ENCODE measurements at places on chromosomes 1 and 21.

- DNase-seq = no peak
Measured at GRCh38 chr1:172324761-172325160, 95.7 kb upstream of the C1orf105 start.

- DNase-seq = no peak
Measured at GRCh38 chr1:96865731-96866685, 144.4 kb downstream of the PTBP2 start.

DNA sequence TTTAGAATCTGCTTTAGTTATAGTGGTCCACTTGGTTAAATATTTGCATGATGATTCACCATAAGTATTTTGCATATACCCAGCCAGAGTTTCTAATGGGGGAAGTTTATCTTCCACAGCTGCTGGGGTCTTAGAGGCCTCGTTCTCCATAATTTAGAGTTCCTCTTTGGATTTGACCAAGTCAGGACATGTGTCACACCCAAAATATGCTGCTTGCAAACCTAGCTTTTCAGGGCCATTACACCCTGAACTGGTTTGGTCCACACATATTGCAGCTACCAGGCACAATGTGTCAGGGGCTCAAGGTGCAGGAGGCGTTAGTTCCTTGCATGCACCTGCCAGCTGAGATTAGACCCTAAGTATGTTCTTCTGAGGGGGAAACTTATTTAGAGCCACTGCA lies 17.1 kb upstream of the FMO4 start:
- no peak for DNase-seq

GRCh38 chr21:43809346-43809799 lies 20.0 kb downstream of the RRP1 start:
- DNase-seq = no peak

DNA sequence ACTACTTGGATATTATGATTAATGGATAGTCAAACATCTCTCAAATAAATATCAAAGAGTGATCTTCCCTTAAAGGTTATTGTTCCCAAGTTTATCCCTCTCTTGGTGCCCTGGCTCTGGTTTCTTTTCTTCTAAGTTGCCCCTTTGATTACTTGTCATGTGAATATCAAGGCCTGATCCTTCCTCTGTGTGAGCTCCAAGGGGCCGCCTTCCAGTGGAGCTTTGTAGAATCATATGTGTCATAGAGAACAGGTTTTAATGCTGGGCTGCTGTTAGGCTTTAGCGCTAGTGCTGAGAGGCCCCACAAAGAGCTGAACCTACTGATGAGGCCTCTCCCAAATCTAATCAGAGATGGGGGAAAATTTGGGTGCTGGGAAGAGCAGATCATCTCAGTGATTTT lies 25.5 kb downstream of the UCK2 start:
- DNase-seq = no peak

DNA sequence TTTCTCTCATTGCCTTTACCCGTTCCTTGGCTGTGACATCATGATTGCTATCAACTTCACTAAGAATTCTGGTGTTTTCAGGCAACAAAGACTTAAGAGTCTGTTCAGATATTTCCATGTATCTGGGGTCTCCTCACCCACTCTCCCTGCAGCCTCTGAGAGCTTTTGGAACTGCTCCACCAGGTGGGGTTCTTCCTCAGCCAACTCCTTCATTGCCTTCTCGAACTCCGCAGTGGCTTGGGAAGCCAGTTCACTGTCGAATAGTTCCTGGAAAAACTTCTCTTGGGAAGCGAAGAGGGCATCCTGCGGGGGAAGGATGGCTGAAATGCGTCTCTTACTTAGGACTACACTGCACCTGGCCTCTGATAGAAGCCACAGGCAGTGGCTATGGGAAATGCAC lies 2.1 kb downstream of the PEX19 start:
- no peak for DNase-seq

- no peak for DNase-seq
Measured at GRCh38 chr21:30491963-30492428, at the start of gene KRTAP19-3. Gene KRTAP19-3, minus strand, starts transcription at chr21:30492013. Its CDS starts 56 bp downstream, at chr21:30491957.

DNA sequence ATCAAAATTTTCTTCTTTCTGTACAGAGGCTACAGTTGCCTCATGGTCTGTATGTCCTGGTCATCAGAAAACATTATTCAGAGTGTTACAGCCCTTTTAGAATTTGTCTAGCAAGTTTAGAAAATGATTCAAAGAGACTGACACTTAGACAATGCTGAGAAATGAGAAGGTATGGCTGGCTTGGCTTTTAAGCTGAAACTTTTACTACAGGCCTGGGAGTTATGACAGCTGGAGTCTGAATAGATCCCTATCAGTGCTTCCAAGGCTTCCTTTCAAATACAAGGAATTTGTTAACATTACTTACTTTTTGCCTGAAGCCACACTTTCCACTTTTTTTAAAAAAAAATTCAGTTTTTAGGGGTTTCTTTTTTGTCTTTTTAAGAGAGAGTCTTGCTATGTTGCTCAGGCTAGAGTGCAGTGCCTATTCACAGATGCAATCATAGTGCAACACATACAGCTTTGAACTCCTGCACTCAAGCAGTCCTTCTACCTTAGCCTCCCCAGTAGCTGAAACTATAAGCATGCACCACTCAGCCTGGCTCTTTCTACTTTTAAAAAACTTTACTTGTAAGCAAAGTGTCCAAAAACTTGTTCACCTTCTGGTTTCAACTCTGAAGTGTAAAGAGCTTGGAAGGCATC lies 10.5 kb upstream of the COP1 start:
- no peak for DNase-seq

DNA sequence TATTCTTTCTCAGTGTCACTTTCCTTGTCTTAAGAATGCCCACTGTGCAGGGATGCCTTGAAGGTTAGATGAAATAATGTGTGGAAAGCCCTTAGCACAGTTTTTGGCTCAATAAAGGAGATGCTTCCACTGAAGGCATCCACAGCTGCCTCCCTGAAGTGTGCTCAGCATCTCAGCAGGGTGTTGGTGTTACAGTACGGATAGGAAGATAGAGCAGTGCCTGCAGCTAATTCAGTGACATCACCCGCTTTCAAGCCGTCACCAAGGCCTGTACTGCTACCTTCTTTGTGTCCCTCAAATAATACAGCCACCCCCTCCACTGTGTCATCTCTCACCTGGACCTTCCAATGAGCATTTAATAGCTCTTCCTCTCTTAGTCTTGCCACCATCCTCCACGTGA lies 59.0 kb downstream of the NDUFS5 start:
- DNase-seq = no peak

- DNase-seq = no peak
Measured at GRCh38 chr1:62778208-62778607, 5.7 kb upstream of the ATG4C start.

DNA sequence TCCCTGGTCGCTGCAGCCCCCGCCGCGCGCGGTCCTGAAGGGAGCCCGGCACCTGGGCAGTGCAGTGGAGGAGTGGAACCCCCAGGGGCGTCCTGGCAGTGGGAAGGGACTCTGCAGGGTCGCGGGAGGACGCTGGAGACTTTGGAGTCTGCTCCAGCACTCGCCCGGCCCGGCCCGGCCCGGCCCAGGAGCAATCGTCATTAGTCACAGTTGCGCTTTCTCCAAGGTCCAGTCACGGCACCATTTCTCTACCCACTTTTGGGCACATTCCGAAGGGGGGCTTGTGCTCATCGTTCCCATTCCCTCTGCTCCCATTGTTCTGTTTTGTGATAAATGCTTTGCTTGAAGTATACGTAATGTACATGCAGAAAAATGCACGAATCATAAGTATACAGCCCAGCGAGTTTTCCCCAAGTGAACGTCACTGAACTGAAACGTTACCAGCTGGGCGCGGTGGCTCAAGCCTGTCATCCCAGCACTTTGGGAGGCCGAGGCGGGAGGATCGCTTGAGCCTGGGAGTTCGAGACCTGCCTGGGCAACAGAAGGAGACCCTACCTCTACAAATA lies 999 bp downstream of the THAP3 start:
- DNase-seq = no peak

DNA sequence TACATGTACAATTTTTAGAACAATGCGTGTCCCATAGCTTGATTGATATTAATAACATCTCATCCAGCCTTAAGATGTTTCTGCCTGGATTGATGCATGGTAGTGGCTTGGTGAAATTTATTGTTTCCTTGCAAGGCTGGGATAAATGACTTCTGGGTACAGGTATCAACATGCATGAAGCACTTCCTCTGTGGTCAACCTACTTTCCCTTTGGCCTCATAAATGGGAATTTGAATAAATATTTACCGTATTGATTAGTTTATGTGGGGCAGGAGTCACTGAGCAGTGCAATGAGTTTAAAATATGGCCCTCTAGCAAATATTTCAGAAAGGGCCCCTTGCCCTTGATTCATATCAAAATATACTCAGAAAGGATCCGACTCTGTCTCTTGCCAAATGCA lies 83.9 kb upstream of the KCNE2 start:
- DNase-seq = no peak

GRCh38 chr1:222697203-222697602 lies 15.1 kb downstream of the AIDA start:
- no peak for DNase-seq

- no peak for DNase-seq
Measured at GRCh38 chr1:25137521-25138395, 94.5 kb downstream of the SYF2 start.

GRCh38 chr1:27005648-27006496 lies 6.8 kb downstream of the TENT5B start:
- no peak for DNase-seq

- DNase-seq = no peak
Measured at GRCh38 chr1:211783266-211783665, 47.3 kb downstream of the LPGAT1 start.

GRCh38 chr1:14392161-14392858 lies 206.2 kb upstream of the KAZN start:
- DNase-seq = no peak

DNA sequence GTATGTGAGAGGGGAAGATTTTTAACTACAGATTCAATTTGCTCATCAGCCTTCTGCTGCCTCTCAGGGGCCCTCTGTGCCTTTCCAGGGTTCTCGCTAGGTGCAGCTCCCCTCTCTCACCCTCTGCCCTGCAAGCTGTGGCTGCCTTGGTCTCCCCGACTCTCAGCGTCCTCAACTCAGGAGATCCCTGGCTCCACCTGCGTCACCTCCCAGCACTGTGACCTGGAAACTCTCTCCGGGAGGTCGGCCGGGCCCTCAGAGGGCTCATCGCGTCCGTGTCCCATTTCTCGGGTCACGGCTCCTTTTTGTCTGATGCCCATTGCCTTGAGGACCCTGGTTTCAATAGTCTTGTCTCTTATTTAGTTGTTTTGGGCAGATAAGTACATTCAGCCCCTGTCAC lies 63.5 kb upstream of the ADARB1 start:
- no peak for DNase-seq

DNA sequence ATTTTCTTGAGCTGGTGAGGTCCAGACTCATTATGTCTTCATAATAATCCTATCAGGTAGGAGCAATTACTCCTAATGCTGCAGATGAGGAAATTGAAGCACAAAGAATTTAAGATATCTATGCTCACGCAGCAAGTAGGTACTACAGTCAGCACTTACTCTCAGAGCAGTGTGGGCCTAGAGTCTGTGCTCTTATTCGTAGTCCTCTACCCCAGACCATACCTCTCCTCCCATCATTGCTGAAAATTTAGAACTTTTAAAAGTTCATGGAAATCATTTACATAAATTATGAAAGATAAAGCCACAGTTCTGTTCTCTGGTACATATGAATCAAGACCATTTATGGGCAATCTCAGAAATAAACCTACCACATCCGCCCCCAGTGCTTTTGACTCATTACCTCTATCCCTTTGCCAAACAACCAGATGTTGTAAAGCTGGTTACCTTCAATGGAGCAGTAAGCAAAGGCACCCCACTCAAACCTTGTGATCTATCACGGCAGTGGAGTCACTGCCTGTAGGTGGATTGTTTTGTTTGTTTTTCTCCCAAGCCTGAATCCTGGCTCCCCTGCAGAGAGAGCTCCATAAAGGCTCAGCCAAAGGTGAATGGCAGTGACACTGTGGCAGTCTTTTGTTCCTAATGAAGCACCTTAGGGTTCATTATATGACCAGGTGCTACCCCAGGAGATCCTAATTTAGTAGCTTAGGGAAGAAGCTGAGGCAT lies 20.9 kb upstream of the MAN1A2 start:
- DNase-seq = no peak

DNA sequence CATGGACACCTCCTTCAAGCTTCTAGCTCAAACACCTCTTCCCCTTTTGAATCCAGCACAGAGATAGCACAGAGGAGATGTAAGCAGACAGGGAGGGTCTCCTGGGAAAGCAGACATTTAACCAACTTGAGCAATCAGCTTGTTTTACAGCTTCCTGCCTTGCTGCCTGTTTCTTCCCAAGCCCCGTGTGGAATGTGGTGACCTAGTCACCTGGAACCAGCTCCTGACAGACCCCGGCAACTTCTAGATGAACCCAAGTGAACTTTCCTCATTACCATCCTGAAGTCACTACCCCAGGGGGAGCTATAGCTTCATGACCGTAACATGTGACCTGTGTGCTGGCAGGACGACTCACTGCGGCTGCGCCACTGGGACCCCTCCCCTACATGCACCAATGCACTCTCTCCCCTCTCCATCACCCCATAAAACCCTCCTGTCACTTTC lies 24.1 kb upstream of the TTF2 start:
- no peak for DNase-seq

DNA sequence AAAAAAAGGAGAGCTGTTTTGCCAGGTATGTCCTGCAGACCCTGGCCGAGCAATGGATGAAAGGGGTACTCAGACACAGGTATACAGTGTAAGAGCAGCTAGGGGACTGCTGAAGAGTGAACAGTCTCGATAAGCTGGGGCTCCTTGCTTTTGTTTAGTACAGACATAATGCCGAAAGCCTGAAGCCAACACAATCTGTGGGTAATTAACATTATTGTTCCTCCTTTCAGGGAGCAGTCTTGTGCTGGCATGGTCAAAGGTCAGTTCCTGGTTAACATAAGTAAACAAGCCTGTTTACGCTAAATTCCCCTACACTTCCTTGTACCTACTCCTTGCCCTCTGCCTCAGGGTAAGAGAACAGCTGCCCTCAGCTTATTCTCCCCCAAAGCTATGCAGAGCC lies 272.3 kb upstream of the ST6GALNAC5 start:
- no peak for DNase-seq

GRCh38 chr1:100141192-100141591 lies 8.2 kb downstream of the TRMT13 start:
- DNase-seq = no peak

- peak; percentile 16 for DNase-seq
Measured at GRCh38 chr1:52955129-52955970, 28.3 kb downstream of the SCP2 start.

DNA sequence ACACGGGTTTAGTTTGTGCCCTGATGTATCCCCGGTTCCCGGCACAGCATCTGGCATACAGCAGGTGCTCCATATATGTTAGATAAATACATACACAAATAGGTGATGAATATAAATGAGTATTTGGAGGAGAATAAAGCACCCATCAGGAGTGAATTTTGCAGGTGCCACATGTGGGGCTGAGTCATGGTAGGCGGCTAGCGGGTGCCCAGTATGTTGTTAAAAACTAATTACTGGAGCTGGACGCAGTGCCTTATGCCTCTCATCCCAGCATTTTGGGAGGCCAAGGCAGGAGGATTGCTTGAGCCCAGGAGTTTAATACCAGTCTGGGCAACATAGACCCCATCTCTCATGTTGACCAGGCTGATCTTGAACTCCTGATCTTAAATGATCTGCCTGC lies 16.7 kb upstream of the WASF2 start:
- DNase-seq = no peak

GRCh38 chr1:22376976-22377375 lies 74.7 kb upstream of the ZBTB40 start:
- DNase-seq = no peak

GRCh38 chr1:87600854-87601253 lies 272.2 kb downstream of the LMO4 start:
- DNase-seq = no peak

Measured in globus pallidus (tissue), 1 donor.